ENCODE measurements at places on chromosomes 11 and 22.

GRCh38 chr11:28584992-28585391 is 476.8 kb downstream of the METTL15 start:
- no peak for DNase-seq

GRCh38 chr11:68979931-68980775 is 633 bp downstream of the MRGPRD start:
- DNase-seq: no peak

DNA sequence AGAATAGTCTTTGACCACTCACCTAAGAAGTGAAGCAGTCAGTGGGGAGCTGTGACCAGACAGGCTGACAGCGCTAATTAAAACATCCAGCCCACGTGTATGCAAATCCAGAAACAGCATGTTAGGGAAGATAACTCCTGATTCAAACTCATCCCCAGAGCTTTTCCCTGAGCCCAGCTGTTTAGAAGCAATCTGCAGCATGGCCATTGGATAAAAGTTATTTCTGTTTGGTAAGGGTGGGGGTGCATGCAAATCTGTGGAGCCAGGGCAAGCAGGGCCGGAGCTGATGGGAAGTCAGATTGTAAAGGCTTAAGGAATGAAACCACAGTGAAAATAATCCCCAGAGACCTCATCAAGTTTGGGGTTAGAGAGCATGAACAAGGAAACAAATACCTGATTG is 247.9 kb upstream of the KIRREL3 start:
- no peak for DNase-seq

DNA sequence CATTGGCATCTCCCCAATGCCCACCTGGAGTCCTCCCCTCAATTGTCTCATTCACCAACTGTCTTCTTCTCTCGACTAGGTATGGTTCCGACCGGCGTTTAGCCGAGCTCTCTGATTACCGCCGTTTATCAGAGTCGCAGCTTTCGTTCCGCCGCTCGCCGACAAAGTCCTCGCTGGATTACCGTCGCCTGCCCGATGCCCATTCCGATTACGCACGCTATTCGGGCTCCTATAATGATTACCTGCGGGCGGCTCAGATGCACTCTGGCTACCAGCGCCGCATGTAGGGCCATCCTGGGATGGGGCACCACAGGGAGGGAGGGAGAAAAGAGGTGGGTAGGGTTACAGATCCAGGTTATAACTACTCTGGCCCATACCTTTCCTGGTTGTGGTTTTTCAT is 10.0 kb downstream of the RBM14 start:
- no peak for DNase-seq

GRCh38 chr22:36334821-36335603 is 52.8 kb downstream of the MYH9 start:
- DNase-seq: peak; percentile 87

DNA sequence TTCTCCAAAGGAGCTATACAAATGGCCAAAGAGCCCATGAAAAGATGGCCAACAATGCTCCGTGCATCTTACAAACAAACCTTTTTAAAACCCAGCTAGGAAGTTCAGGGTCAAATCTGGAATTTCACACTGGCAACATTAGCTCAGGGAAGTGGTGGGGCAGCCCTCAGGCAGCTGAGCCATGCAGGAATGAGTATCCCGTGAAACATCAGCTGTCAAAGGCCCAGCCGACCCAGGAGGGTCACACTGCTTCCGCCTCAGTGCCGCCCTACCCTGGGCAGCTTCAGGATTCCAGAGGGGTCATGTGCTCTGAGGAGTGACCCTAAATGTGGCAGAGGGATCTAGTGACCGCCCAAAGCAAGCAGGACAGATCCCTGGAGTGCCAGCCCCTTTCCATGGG is 73.4 kb downstream of the LINC01488 start:
- peak; percentile 85 for DNase-seq

DNA sequence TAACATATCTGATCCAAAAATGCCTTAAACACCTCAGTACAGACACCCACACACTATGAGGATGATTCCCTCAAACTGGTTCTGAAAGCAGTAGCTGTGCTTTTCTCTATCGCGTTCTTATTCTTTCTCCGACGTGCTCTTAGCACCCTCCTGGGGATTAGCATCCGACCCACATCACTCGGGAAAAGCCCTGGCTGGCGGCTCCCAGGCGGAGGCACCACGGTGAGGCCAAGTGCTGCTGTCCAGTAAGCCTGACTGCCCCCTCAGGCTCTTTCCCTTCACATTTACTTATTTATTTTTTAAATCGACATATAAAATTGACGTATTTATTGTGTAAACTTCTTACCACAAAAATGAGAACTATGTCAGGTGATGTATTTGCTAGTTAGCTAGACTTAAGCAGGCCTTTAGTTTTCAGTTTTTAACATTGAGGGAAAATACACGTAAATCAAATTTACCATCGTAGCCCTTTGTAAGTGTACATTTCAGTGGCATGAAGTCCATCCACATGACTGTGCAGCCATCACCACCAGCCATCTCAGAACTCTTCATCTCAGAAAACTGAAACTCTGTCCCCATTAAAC is 19.2 kb downstream of the TBX1 start:
- peak; percentile 68 for DNase-seq

GRCh38 chr11:47572715-47573255 is 6.0 kb downstream of the KBTBD4 start:
- DNase-seq: peak; percentile 38

DNA sequence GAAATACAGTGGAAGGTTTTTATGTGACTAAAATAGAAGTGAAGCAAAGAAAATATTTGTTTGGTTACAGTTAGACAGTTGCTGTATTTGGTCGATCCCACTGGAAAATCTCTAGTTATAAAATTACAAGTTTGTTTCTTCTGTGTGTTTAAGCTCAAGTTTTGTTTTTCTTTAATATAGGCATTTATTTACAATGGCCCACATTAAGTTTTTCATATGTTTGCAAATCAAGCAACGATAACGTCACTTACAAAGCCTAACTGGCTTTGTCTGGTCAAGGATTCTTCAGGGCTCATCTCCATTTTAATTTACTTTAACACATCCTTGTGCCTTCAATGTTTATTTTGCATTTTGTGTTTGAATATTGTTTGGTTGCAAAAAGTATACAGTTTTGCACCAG is 270.6 kb downstream of the LUZP2 start:
- no peak for DNase-seq

- peak; percentile 13 for DNase-seq
Measured at GRCh38 chr11:33893711-33894397, 2.0 kb upstream of the LMO2 start.

GRCh38 chr22:30016596-30016995 is 63.7 kb upstream of the HORMAD2 start:
- no peak for DNase-seq

DNA sequence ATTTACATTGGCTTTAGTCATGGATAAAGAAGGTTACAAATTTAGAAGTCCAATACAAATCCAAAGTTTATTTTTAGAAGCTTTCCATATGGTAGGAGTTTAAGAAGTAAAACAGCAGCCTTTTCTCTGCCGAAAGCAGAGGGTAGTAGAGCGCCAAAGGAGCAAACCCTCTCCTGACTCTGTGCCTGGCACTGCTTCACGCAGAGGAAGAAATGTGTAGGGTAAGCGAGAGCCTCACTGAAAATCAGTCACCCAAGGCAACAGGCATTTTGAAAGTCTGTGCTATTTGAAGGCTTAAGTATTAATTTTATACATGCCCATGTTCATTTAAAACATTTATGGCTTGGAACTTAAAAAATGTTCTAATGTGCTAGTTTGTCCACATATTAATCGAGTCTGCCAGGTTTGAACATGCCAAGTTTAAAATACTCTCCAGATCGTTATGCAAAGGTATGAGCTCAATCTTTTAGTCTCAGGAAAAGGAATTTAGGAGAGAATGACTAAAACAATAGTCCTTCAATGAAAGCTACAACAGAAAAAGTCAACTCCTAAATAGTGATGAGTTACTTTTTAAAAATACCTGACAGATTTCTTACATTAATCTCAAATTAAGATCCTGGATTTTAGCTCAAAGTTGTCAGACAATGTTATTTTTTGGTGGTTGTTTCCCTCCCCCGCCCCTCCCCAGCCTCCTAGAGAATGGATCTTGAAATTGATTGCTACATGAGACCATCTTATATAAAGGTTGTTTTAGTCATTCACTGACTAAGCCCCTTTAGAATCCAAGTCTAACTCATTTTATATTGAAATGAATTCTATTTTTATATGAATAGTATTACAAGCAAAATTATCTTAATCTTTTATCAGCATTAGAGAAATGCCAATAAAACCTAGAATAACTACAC is 38.7 kb downstream of the MRTFA start:
- no peak for DNase-seq

GRCh38 chr11:123314972-123315371 is 115.1 kb upstream of the GRAMD1B start:
- DNase-seq: no peak

GRCh38 chr11:111840143-111840542 is 31.2 kb downstream of the ALG9 start:
- no peak for DNase-seq

- DNase-seq: no peak
Measured at GRCh38 chr22:32706149-32706548, 95.4 kb upstream of the TIMP3 start.

- no peak for DNase-seq
Measured at GRCh38 chr11:72609045-72609444, 65.2 kb downstream of the PDE2A start.

DNA sequence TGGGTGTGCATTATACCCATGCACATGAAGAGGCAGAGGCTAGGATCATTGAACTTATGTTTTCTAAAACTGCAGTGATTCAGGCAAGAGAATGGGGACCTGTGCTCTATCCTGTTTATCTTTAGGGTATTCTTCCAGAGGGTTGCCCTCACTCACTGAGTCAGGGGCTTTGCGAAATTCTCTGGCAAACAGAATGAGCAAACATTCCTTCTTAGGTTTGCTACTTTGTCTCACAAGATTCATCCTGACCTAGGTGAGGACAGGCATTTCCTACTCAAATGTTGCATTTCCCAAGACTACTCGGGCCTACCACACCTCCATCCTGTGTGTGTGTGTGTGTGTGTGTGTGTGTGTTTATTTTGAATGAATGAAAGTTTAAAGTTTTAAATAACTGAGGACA is 2.7 kb upstream of the EIF3M start:
- DNase-seq: no peak

DNA sequence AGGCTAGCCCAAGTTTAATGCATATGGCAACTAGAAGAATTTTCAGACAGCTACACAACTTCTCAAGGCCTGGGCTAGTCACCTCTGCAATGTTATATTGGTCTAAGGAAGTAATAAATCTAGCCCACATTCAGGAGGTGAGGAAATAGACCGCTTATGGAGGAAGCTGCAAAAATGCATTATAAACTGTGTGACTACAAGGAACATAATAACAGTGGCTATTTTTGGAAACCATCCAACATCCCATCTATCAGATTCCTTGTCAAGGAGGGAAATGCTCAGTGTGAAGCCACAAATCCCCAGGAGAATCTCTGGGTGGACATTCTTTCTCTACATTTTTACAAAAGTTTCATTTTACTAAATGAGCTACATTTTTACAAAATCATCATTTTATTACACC is 76.1 kb downstream of the BBOX1 start:
- peak; percentile 75 for DNase-seq

All from myocyte (in vitro differentiated cells).